Caki2 (cell line): ENCODE measurements at places on chromosomes 3 and 15. TPM values are rescaled to one million over a fixed set of nuclear protein-coding genes. Genes with fewer than 3 reads are reported as not detected.
A peak's percentile ranks its signal among the peaks of the same experiment; 100 is the strongest.

IL16 gene
- not detected in 2 replicates for total RNA-seq

SLC28A2 gene
- not detected in 2 replicates for total RNA-seq

TMEM40 gene
- not detected in 2 replicates for total RNA-seq

SLC9C1 gene
- not detected in 2 replicates for total RNA-seq

ZPLD1 gene
- total RNA-seq = 0.84 TPM in 1 of 2 replicates, not detected in the other

PRTG gene
- total RNA-seq = 6.4 and 29.2 TPM in 2 replicates

ALDH1L1 gene
- total RNA-seq = 2.6 and 5.9 TPM in 2 replicates

CERS3 gene
- not detected in 2 replicates for total RNA-seq

EXD1 gene
- not detected in 2 replicates for total RNA-seq

DNA sequence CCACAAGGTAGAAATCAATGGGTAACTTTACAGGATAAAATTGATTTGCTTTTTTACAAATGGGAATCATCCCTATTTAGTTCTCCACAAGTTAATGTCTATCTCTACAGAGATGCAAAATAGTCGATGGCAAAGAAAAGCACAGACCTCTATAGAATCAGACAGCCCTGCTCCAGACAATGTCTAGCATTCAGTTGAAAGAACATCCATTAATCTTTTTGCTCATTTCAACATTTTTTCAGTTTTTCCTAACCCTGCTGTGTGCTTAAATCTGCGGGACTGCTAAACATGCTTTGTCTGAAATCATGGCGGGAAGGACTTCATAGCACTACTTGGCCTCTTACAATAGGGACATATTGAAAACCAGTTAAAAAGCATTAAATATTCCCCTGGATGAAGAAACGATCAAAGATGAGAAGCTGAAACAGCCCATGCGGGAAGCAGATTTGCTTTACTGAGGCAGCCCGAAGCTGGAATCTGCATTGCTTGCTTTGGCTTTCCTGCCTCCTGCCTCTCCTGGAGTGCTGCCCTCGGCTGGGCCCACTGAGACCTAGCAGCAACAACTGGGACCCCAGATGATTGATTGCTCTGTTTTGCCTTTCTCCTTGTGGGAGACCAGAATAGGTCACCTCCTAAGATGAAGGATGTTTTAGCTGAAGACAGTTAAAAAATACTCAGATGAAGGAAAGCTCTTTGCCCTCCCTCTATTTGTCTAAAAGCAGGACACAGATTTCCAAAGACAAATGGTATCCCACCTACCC, 38.5 kb upstream of the RASGRP1 start:
- DNase-seq = no peak

- no peak for DNase-seq
These were observed 237.7 kb downstream of the SLCO3A1 start for GRCh38 chr15:92091155-92091734.

- no peak for DNase-seq
These were observed 125.2 kb downstream of the ANXA2 start for GRCh38 chr15:60272623-60273022.

DNA sequence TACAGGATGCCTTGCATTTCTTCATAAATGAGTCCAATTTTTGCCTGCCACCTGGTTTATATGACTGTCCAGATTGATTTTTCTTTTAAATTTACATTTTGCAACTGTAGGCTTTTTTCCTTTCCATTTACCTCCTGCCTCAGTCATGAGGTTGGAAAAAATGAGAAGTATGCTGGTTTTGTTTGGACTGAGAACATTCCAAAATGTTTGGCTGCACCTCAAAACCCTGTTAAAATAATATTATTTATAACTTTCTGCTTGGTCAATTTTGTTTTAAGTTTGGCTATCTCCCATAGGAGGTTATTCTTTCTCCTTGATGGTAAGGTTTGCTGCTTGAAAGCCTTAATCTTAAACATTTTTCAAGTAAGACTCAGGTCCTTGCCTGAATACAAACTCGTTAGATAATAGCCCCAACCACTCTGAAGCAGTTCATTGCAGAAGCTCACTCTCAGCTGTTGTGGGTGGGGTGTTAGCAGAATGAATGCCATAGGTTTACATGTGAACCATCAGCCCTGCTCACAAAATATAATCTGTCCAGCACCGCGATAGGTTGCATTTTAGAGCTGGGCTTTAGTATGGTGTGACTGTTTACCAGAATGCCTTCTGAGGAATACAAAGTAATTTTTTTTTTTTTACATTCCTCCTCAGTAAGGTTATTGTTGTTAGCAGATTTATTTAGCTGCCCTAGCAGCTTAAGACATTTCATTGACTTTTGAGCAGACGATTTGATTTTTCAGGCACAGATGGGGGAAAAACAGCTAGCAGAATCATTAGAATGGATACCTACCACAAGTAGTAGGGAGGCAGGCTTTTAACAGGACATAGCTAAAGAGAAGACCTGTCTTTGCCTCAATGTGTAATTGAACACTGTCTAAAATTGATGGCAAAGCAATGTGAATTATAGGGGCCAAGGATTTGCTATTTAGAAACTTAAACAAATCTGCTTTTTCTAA, 630.8 kb upstream of the KCNMB2 start:
- peak; percentile 83 for DNase-seq

- peak; percentile 49 for DNase-seq
These were observed 256.5 kb downstream of the SHQ1 start for GRCh38 chr3:72591522-72592421.

- DNase-seq = no peak
These were observed 93.2 kb upstream of the MEF2A start for GRCh38 chr15:99472416-99473145.

DNA sequence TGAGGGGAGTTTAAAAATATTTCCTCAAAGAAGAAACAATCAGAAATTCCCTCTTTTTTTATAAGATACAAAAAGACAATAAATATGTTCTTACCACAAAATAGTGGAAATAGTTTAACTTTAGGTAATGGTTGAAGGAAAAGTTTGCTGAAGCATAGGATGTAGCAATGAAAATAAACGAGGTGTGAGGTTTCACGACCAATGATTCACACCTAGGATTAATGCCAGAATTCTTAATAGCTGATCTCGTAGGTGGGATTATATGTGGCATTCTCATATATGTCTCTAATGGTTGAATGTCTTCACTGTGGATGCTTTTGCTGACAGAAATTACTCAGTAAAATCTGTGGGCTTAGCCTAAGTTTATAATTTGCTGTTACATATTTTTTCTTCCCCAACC, 467.7 kb downstream of the FGF12 start:
- DNase-seq = peak; percentile 72

DNA sequence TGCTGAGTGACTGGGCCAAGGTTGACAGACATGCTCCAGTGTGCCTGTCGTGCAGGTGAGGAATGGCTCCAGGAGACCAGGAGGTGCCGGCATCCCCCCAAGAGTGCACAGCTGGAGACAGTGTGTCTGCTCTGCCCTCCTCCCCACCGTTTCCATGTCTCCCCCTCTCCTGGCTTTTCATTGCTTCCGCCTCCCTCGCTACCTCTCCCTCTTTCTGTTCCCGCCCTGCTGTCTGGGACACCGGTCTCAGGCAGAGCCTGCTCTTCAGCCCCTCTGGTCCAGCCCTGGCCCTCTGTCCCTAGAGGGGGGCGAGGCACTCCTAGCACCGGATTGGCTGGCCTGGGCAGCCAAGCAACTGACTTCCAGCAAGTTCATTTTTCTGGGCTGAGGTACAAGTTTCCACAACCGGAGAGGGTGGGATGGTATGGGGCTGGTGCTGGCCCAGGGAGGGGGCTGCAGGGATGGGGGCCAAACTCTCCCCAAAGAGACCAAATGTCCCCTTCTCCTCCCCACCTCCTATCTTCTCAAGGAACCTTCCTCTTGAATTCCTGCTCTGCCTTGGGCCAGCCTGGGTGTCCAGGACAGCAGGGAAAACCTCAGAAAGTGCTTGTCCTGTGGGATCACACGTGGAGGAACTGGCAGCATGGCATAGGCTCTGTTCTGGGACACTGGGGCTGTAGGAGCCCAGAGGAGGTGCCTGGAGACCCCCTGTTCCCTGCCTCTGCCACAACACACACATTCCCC, 32.6 kb downstream of the PRKCD start:
- no peak for DNase-seq
